ENCODE measurements at places on chromosomes 6 and 20.

- H3K36me3 ChIP-seq = peaks cover 23% of the 10 kb centered on the region
- DNase-seq = no peak
- H3K27me3 ChIP-seq = no peaks in the 10 kb centered on the region
- peaks cover under 1% of the 10 kb centered on the region for H3K4me1 ChIP-seq
- no peak overlapping the region for H3K4me3 ChIP-seq
- H3K27ac ChIP-seq = no peak overlapping the region
Measured at GRCh38 chr6:53517021-53517420, 27.9 kb downstream of the GCLC start.

GRCh38 chr6:36349240-36349639, 12.6 kb upstream of the BNIP5 start:
- no peak overlapping the region for H3K27ac ChIP-seq
- no peaks in the 10 kb centered on the region for H3K36me3 ChIP-seq

- DNase-seq = no peak
- no peak overlapping the region for H3K4me3 ChIP-seq
- H3K27me3 ChIP-seq = no peaks in the 10 kb centered on the region
Measured at GRCh38 chr6:56749632-56750151, 107.0 kb upstream of the DST start.

DNA sequence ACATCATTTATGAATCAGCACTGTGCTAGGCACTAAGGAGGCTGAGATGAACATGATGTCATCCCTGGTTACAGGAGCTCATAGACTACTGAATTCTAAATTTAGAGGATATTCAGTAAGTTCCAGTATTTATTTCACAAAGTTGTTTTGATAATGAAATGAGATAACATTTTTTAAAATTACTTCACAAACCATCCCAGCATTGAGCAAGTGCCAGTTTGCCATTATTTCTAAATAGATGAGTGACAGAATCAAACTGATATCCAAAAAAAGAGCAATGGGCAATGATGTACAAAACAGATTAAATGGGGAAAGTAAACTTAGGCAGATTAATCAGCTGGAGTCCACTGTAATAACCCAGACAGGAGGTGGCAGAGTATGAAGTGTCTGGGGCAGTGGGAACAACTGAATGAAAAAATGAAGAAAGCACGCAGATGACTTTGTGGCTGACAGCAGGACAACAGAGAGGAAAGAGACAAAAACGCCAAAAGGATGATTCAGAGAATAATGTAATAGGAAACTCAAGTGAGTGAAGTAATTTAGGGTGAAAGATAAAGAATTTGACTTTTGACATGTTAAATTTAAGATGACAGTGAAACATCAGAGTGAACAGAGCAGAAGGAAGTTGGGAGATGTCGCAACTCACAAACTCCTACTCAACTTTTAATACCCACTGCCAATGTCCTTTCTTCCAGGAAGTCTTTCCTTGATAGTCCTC, 70.2 kb downstream of the RCAN2 start:
- no peak for DNase-seq
- no peaks in the 10 kb centered on the region for H3K27me3 ChIP-seq
- H3K27ac ChIP-seq = no peak overlapping the region
- H3K36me3 ChIP-seq = no peaks in the 10 kb centered on the region
- peaks cover 3% of the 10 kb centered on the region for H3K4me1 ChIP-seq
- H3K4me3 ChIP-seq = no peak overlapping the region

DNA sequence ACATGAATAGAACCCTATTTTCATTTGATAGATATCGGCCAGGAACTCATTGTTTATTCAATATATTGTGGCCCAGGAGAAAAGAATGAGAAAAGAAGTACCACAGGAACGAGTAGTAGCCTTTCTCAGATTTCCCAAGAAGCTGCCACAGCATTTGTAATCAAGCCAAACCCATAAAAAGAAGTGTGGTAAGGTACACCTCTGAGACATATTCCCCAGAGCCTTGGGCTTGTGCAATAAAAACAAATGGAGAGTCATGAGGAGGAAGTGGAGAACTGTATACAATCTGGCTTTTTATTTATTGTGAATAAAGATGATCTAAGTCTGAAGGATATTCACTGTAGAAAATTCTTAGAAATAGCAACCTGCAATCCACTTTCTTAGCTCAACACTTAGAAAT, 36.7 kb downstream of the KIF6 start:
- H3K27me3 ChIP-seq = peaks cover 3% of the 10 kb centered on the region
- H3K36me3 ChIP-seq = no peaks in the 10 kb centered on the region
- H3K4me3 ChIP-seq = no peak overlapping the region
- no peaks in the 10 kb centered on the region for H3K4me1 ChIP-seq
- no peak for DNase-seq

- peaks cover 4% of the 10 kb centered on the region for H3K36me3 ChIP-seq
- H3K4me3 ChIP-seq = peak overlapping the region; percentile 83
- peak overlapping the region; percentile 91 for H3K27ac ChIP-seq
- no peak for DNase-seq
- H3K4me1 ChIP-seq = peaks cover 53% of the 10 kb centered on the region
Measured at GRCh38 chr20:33675136-33675959, 1.1 kb upstream of the NECAB3 start.

GRCh38 chr6:118100717-118101116, 193.7 kb downstream of the SLC35F1 start:
- no peaks in the 10 kb centered on the region for H3K27me3 ChIP-seq
- no peak overlapping the region for H3K27ac ChIP-seq
- H3K4me1 ChIP-seq = no peaks in the 10 kb centered on the region
- H3K36me3 ChIP-seq = no peaks in the 10 kb centered on the region
- no peak for DNase-seq
- no peak overlapping the region for H3K4me3 ChIP-seq

DNA sequence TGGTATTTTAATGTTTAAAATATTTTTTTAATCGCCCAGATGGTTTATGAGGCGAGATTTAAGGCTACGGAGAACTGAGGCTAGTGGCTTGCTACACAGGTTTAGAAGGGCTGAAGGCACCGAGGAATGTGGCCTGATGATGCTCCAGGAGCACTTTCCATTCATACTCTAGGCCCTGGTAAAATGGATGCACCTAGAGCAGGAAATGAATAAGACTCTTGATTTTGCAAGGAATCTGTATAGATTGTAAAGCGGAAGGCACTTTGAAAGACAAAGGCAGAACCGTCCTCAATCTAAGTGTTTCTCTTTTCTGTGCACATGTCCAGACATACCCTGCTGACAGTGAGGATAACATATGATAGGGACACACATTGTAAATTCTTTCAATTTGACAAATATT, 30.1 kb downstream of the POU3F2 start:
- H3K4me3 ChIP-seq = no peak overlapping the region

DNA sequence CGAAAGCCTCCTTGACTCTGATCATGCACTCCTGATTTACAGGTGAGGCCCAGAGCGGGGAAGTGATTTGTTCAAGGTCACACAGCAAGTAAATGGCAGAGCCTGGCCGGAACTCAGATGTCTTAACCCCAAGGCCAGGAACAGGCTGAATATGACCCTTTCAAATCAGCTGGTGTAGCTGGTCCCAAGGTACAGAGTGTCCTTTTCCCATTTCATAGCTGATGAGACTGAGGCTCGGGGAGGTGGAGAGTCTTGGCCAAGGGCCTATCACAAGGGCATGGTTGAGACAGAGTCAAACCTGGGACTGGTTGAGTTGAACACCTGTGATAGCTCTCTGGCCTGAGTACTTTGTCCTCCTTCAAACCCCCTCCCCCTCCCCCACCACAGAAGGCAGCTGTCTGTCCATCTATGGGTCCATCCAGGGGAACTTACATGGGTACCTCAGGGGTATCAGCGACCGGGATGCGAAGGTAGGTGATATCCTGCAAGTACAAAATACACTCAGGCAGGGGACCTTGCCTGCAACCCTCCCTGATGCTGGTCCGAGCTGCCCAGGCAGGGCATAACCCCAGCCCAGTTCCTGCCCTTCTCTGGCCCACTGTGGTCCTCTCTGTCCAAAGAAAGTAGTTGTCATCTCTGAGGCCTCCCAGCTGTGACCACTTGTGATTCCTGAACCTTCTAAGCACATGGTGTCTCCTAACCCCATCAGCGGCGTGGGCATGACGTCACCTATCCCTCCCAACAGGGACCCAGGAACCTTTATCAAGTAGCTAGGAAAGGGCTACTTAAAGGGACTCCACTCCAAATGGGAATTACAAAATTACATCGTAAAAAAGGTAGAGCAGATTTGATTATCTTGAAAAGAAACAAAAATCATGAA, 5.6 kb downstream of the DUSP15 start:
- H3K36me3 ChIP-seq = no peaks in the 10 kb centered on the region
- peaks cover 25% of the 10 kb centered on the region for H3K4me1 ChIP-seq
- no peak overlapping the region for H3K27ac ChIP-seq

DNA sequence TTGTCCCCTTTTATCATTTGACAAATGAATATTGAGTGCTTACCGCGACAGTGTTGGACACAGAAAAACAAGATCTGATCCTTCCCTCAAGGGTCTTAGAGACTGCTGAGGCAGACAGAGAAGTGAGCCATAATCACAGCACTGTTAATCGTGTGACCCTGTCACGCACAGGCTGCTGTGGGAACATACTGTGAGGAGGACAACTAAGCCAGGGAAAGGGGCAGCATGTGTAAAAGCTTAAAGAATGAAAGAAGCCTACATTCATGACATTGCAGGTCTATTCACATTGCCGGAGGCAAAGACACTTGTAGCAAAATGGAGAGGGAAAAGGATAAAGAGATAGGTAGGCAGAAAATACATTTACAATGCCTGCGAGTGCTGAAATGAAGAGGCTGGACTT, 32.7 kb downstream of the TRDN start:
- DNase-seq = no peak
- no peaks in the 10 kb centered on the region for H3K27me3 ChIP-seq
- H3K27ac ChIP-seq = no peak overlapping the region
- H3K4me1 ChIP-seq = no peaks in the 10 kb centered on the region

GRCh38 chr6:39752835-39753724, 27.9 kb upstream of the KIF6 start:
- H3K27ac ChIP-seq = no peak overlapping the region
- H3K36me3 ChIP-seq = no peaks in the 10 kb centered on the region
- H3K27me3 ChIP-seq = no peaks in the 10 kb centered on the region
- peaks cover 2% of the 10 kb centered on the region for H3K4me1 ChIP-seq
- no peak overlapping the region for H3K4me3 ChIP-seq

DNA sequence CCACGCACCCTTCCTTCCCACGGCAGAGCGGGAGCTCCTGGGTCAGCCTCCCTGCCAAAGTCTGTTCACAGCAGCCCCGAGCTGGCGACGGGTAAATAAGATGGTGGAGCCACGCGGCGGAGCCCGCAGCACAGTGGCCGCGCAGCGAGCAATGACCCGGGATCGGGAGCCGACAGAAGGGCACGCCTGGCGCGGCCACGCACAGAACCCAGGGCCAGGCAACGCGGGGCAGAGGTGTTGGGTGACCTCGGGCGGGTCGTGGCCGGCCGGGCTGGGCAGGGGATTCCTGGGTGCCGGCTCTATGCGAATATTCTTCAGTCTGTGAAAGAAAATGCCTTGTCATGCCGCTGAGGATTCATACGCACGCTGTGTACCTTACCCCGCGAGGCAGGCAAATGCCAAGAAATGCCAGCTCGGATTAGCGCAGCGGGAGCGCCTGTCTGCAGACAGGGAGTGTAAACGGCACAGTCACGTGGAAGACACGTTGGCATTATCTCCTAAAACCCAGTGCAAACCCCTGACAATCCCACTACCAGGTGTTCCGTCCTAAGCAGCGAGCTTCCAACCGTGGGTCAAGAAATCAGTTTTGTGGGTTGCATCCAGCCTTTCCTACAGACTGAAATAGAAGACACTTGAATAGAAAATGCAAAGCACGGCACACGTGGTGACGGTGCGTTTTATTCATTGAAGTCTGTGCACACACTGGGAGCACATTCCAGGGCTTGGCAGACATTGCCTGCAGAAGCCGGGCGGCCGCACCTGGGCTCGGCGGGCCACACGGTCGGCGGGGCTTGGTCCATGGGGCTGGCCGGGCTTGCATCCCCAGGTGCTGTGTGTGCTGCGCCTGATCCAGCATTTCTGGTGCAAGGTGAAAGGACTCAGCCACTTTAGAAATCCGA, 18.3 kb downstream of the CHRNA4 start:
- peaks cover 28% of the 10 kb centered on the region for H3K4me1 ChIP-seq
- no peaks in the 10 kb centered on the region for H3K36me3 ChIP-seq
- H3K27me3 ChIP-seq = peaks cover 77% of the 10 kb centered on the region

DNA sequence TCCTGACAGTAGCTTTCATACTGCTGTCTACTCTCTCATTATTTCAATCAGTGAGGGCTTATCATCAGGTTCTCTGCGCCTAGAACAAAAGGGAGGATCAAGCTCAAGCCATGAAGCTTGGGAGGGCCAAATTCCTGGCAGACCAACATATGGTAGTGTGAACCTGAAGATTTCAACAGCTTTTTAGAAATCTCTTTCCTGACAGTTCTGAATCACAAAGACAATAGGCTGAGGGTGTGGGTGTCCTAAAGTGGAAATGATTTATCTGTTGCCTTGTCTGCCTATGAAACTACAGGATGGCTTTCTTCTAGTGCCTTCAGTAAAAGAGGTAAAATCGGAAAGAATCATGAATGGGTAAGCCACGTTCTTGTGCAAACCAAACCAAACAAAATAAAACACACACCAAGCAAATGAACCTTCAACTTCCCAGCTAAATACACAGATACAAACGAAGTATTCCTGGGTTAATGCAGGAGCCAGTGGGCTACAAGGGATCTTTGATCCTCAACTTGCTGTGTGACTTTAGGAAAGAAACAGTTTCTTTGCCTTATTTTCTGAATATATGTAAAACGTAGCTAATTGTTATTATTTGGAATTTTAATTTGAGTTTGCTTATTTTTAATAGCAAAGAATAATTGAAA, 2.7 kb upstream of the RHAG start:
- H3K27ac ChIP-seq = no peak overlapping the region
- no peaks in the 10 kb centered on the region for H3K4me1 ChIP-seq
- H3K36me3 ChIP-seq = no peaks in the 10 kb centered on the region
- no peaks in the 10 kb centered on the region for H3K27me3 ChIP-seq
- DNase-seq = no peak
- H3K4me3 ChIP-seq = no peak overlapping the region

DNA sequence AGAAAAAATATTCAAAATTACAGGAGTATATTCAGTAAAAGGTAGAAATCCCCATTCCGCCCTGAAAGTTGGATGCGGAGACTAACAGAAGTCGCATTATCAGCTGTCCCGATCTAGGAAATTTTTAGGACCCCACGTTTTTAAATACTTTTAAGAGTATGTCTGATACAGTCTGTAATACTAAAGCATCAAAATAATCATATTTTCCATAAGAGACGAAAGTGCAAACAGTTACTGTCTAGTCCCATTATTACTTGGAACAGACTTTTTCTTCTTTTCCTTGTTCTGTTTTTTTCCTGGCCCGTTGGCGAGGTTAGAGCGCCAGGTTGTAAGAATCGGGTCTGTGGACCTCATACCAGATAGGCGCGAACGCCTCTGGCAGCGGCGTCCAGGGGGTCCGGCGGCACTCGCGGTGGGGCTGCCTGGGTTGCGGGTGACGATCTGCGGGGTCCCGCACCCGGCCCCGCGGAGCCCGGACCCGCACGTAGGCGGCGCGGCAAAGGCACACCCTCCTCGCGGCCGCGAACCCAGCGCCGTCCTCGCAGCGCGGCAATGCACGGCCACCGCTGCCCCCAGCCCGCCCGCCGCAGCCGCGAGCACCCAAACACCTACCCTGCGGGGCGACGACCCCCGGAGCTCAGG, 460 bp downstream of the PLAGL1 start:
- peak overlapping the region; percentile 70 for H3K4me3 ChIP-seq
- H3K27me3 ChIP-seq = no peaks in the 10 kb centered on the region
- peak overlapping the region; percentile 89 for H3K27ac ChIP-seq
- no peaks in the 10 kb centered on the region for H3K4me1 ChIP-seq
- DNase-seq = no peak

- H3K27me3 ChIP-seq = peaks cover 3% of the 10 kb centered on the region
- H3K4me3 ChIP-seq = peak overlapping the region; percentile 76
- H3K27ac ChIP-seq = peak overlapping the region; percentile 94
- H3K36me3 ChIP-seq = peaks cover 12% of the 10 kb centered on the region
- no peak for DNase-seq
Measured at GRCh38 chr6:149544646-149545257, 1.1 kb downstream of the PPIL4 start.

GRCh38 chr6:150528648-150529285, 70.9 kb upstream of the PLEKHG1 start:
- no peaks in the 10 kb centered on the region for H3K36me3 ChIP-seq
- no peak overlapping the region for H3K27ac ChIP-seq
